Thymus (tissue), 14 donors: ENCODE measurements at places on chromosomes 12 and 14. TPM values are rescaled to one million over a fixed set of nuclear protein-coding genes. Genes with fewer than 3 reads are reported as not detected.

DNA sequence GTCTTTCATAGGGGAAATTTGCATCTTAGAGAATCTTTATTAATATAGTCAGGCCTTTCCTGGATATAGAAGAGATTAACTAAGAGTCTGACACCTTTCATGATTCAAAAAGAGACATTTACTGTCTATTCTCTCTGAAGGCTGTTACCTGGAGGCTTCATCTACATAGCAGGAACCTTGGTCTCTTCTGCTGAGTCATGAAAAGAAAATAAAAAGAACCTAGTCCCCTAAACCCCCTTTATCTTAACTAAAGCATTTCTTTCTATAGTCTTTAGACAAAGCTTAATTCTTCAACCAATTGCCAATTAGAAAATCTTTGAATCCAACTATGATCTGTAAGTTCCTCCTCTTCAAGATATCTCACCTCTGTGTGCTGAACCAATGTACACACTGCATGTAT, 33.1 kb downstream of the RPS29 start:
- DNase-seq, result no peak

- DNase-seq, result no peak
Measured at GRCh38 chr12:123961585-123962345, 10.9 kb downstream of the CCDC92 start.

- no peak for DNase-seq
Measured at GRCh38 chr12:92408072-92408900, 262.6 kb upstream of the BTG1 start.

- DNase-seq, result no peak
Measured at GRCh38 chr12:124779161-124780141, 84.2 kb downstream of the SCARB1 start.

DNA sequence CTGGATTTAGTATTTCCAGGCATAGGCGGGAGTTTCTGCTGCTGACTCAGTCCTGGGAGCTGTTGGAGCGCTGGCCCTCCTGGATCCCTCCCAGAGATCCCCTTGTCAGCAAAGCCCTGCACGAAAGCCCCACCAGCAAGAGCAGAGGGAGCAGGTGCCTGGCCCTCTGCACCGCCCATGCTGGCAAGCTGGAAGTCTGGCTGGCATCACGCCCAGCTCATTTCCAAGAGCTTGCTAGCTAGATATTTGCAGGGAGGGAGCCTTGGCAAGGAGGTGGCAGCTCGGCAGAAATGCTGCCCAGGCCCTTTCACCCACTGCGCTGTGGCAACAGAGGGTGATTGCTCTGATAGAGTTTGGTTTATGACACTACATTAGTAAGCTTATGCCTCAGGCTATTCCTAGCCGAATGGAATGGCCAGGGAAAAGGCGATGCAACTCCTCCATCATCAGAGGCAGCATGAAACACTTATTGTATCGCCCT, 193.9 kb downstream of the EMP1 start:
- no peak for DNase-seq

- no peak for DNase-seq
Measured at GRCh38 chr12:2858334-2858733, 1.5 kb upstream of the TEX52 start.

DNA sequence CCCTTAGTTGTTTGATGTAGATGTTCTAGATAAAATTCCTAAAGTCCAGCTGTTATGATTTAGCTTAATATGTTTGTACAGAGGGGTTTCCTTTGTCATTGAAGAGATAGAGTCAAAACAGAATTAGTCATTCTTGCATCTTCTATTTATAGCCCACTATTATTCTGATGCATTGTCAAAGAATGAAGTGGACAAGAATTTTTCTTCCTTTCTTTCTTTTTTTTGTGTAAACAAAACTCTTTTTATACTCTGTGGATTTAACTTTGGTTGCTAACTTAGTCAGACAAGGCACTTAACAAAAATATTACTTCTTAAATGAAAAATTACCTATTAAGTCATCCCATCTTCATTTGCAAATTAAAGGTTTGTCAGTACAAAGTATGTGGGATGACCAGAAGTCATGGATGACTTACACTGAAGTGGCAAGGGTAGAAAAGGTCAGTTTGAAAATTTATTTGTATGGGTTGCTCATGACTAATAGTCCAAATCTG, 215.6 kb upstream of the DDHD1 start:
- no peak for DNase-seq

- no peak for DNase-seq
Measured at GRCh38 chr14:97277711-97278110, 480.5 kb downstream of the VRK1 start.

DNA sequence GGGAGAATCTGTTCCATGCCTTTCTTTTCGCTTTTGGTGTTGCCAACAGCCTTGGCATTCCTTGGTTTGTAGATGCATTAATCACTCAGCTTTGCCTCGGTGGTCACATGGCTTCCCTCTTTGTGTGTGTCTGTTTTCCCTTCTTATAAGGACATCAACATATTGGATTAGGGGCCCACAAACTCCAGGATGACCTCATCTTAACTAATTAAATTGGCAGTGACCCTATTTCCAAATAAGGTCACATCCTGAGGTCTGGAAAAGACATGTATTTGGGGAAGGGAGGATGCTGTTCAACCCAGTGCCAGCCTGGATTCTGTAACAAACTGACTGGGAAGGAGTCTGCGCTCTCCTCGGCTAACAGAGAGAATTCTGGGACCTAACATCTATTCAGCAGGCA, 365.7 kb upstream of the FKBP4 start:
- DNase-seq, result no peak

DNA sequence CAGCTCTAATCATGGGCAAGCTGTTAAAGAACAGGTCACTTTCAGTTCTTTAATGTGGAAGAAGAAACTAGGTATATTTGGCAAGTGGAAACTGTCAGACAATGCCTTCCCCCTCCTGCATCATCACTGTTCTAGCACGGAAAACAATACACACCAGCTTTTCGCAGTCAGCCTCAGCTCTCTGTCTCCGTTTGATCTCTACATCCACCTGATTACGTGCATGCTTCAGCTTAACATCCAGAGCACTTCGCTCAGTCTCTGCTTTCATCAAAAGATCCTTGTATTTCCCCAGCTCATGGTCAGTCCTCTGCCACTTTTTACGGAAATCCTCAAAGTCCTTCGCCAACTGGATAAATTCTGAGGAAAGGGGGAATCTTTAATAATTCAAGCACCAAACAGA, 19.0 kb downstream of the RACGAP1 start:
- no peak for DNase-seq

DNA sequence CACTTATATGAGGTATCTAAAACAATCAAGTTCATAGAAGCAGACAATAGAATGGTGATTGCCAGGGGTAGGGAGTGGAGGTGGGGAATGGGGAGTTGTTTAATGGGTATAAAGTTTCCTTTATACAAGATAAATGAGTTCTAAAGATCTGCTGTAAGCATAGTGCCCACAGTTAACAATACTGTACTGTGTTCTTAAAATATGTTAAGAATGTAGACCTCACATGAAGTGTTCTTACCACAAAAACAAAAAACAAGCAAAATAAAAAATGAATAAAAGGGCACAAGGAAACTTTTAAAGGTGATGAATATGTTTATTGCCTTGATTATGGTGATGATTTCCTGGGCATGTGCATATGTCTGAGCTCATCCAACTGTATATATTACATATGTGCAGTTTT, 211.8 kb downstream of the MSRB3 start:
- no peak for DNase-seq

- no peak for DNase-seq
Measured at GRCh38 chr12:128797119-128798118, 26.3 kb downstream of the SLC15A4 start.

DNA sequence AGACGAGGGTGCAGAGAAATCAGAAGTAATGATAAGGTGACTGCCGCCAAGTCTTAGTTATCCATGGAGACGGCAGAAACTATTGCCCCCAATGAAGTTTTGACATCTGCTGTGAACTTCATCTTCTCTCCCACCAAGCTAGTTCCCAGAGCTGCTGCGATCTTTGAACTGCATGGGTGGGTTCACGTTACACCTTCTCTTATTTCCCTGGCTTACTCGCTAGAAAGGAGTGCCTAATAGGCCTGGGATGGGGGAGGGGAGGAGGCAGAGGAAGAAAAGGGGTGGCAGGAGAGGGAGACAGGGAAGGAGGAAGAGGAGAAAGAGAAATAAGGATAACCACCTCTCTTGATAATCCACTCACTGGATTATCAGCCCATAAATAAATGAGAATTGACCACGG, 157.1 kb downstream of the NTF3 start:
- DNase-seq, result no peak

GRCh38 chr14:56806760-56807159, 3.5 kb downstream of the OTX2 start:
- DNase-seq, result no peak

DNA sequence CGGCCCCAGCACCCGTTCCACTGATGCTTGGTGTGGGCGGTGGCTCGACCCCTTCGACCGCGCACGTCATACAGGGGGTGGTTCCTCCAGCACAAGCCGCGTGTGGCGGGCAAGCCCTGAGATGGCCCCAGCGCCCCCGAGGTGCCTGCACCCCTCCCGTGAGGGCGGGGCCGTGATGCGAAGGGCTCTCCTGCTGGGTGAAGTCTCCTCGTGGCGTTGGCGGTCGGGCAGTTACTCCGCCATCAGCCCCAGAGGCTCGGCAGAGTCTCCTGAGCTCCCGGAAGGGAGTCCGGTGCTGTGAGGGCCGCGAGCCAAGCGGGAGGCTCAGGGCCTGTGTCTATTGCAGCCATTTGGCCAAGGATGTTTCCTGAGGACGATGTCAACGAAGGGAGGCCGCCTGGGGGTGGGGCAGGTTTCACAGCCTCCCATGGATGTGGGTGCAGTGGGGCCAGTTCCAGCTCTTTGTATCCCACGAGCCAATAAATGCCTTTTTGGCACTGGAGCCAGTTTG, 78.1 kb upstream of the GALNT9 start:
- DNase-seq, result no peak

- no peak for DNase-seq
Measured at GRCh38 chr14:59415836-59416602, 49.2 kb downstream of the GPR135 start.

- DNase-seq, result no peak
Measured at GRCh38 chr14:55198749-55199148, 7.4 kb upstream of the DLGAP5 start.

DNA sequence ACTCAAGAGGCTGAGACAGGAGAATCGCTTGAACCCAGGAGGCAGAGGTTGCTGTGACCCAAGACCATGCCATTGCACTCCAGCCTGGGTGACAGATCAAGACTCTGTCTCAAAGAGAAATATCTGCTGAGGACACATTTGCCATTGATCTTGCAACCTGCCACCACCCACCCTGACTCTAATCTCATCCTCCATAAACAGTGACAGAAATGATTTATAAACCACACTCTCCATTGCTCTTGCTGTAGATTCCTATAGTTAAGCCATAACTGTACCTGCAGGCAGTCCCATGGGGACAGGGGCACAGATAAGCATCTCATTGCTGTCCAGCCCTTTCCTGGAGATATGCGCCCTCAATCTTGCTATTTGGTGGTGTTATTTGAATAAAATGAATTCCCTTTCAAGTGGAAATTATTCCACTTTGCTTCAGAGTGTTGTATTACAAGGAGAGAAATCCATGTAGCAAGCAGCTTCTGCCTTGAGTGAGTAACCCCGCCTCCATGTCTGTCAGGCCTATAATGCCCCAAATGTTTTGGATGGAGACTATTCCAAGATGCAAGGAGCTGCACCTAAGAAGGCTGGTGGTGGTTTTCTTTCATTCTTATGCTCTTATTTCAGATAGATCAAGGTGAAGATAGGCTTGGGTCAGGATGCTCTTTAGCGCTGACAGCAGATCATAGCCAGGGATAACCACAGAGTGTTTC, 3.0 kb upstream of the ZDHHC22 start:
- no peak for DNase-seq

Gene LGMN
- 109 TPM for total RNA-seq

Gene KLHL33
- total RNA-seq, result 0.80 TPM

Gene PTPRO
- total RNA-seq, result 3.9 TPM

Gene IL31
- 0.05 TPM for total RNA-seq

Gene GPR68
- total RNA-seq, result 1.4 TPM

Gene SOCS4
- 9.7 TPM for total RNA-seq

Gene MAPK1IP1L
- 15.9 TPM for total RNA-seq

Gene SLC39A5
- 0.24 TPM for total RNA-seq

Gene CFL2
- total RNA-seq, result 7.9 TPM

Gene SAMD15
- total RNA-seq, result 1.4 TPM

Gene RNU4-1
- 7,767 TPM for total RNA-seq
